ENCODE measurements at places on chromosomes 2 and 18.

DNA sequence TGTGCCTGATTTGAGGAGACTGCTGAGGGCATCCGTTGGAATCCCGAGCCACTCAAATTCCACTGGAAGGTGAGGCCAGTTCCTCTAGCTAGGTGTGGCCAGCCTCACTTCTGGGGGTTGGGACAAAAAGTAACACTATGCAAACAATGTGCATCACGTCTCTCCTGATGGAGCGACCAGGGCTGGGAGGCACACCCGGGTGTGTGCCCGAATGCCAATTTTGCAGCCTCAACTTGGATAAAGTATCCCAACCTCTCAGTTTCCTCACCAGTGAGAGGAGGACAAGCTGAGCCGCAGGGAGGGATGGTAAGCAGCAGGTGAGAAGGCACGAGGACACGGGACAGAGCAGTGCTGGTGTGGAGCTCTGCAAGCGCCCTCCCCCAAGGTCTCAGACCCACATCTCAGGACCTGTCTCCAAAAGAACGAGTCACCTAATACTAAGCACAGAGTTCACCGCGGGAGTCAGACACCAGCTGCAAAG lies 218.3 kb downstream of the HAUS1 start:
- DNase-seq, result peak; percentile 66

GRCh38 chr2:204049635-204050034 lies 113.1 kb downstream of the ICOS start:
- DNase-seq, result no peak

- no peak for DNase-seq
These were observed 84.6 kb upstream of the NDUFV2 start for GRCh38 chr18:9017905-9018227.

DNA sequence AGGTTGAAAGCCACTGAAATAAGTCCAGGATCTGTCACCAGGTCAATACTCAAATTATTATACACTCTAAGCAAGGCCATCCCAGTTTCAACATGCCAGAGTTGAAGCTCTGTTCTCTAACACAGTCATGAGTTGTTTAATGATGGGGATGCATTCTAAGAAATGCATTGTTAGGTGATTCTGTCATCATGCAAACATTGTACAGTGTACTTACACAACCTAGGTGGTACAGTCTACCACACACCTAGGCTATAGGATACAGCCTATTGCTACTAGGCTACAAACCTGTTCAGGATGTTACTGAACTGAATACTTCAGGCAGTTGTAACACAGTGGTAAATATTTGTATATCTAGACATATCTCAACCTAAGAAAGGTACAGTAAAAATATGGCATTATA lies 162.2 kb downstream of the BAZ2B start:
- DNase-seq, result peak; percentile 21

- DNase-seq, result peak; percentile 82
These were observed 34.9 kb downstream of the G6PC2 start for GRCh38 chr2:168935810-168936581.

- DNase-seq, result no peak
These were observed 6.1 kb downstream of the DCTN1 start for GRCh38 chr2:74373985-74374384.

- peak; percentile 6 for DNase-seq
These were observed 1.4 kb downstream of the NPAS2 start for GRCh38 chr2:100821255-100821910.

DNA sequence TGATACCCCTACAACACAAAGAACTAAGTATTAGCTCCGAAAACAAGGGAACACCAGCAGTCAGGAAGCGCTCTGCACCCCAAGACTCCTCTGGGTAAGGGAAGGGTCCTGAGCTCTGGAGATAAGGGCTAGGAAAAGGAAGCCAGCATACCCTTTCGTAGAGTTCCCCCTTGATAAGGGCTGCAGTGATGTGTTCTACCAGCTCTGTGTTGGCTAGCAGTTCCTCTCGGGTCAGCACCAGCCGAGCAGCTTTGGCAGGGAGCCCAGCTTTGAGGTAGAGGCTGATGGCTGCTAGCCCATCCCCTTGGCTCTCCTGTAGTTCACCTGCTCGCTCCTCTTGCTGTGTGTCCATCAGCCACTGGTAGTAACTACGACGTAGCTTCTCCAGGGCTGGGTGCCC lies 18.9 kb downstream of the KRTCAP3 start:
- DNase-seq, result no peak

Data from MCF 10A (cell line).